ENCODE measurements at places on chromosomes 6 and 20.
A peak's percentile ranks its signal among the peaks of the same experiment; 100 is the strongest.

DNA sequence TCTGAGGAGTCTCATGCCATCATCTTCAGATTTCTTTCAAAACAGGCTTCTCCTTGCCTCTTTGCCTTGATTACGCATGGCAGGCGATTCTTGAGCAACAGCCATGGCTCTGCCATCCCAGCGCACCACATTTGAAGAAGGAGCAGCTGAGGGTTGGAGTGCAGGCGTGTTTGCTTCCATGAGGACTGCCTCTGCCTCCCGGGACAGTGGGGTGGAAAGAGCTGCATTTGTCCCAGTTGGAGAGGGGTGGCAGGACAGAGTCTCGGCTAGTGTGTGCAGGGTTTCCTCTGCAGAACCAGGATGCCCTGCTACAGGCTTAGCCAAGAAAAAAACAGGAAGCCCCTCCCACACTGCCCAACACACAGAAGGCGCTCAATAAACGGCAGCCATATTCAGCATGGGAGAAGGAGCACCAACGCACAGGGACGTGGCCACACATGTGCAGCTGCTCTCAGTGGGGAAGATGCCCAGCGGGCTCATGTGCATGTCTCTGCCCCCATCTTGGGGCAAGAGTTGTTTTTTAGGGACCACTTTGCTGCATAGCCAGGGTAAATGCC lies 36.6 kb downstream of the IRF4 start:
- DNase-seq = no peak

DNA sequence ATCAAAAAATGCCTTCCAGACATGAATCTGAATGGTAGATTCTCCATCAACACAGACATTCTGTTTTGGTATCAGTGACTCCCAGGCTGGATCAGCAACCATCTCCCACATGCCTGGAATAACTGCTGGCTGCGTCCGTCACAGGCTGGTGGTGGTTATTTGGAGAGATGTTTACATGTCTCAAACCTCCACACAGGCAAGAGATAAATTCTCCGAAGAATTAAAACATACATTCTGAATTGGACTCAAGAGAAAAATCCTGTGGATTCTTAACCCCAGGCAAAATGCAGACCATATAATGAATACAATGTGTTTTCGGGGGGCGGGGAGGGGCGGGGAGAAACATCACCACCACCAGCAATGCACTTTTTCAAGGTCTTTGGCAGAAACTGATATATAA lies 108.2 kb downstream of the THBS2 start:
- DNase-seq = no peak

DNA sequence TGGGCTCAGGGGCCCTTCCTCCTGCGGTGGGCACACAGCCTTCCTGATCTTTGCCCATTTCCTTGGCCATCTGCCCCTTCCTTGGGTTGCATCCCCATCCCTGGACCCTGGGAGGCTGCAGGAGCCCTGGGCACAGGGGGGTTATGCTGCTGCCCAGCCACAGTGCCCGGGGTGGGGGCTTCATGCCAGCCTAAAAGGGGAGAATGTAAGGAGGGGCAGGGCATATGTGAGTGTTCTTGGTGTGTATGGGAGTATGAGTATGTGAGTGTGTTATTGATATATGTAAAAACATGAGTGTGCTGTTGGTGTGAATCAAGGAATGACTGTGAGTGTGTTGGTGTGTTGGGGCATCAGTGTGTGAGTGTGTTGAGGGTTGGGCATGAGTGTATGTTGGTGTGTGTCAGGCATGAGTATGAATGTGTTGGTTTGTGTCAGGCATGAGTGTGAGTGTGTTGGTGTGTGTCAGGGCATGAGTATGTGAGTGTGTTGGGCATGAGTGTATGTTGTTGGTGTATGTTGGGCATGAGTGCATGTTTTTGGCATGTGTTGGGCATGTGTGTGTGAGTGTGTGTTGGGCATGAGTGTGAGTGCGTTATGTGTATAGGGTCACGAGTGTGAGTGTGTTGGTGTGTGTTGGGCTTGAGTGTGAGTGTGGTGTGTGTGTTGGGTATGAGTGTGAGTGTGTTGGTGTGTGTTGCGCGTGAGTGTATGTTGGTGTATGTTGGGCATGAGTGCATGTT lies 14.7 kb upstream of the CST8 start:
- DNase-seq = no peak

- DNase-seq = no peak
Observed at GRCh38 chr20:3420211-3420707, 12.8 kb upstream of the DNAAF9 start.

DNA sequence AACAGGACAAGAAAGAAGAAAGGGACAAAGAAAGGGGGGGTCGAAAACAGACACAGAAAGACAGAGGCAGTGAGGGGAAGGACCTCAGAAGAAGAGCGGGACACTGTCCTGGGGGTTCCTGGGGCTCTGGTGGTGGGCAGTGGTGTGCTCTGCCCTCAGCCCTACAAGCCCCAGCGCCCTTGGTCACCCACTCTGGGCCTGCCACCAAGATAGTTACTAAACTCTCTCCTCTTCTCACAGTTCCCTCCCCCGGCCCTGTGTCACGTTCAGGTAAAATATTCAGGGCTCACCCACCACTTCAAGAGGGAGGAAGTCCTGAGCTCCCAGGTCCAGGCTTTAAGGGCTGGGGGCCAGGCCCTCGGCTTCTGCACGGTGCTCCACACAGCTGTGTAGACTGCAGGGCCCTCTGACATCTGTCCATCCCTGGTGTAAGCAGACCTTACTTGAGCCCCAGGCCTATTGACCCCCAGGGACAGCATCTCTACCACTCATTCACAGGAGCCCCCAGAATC lies 87.4 kb downstream of the MRPL14 start:
- peak; percentile 37 for DNase-seq

GRCh38 chr6:25384234-25384633 lies 105.1 kb downstream of the CARMIL1 start:
- DNase-seq = no peak
